Glutamatergic neuron (in vitro differentiated cells): ENCODE measurements at places on chromosomes 1 and 21.

GRCh38 chr1:178609015-178609414 is 96.1 kb downstream of the TEX35 start:
- DNase-seq = no peak

- no peak for DNase-seq
Observed at GRCh38 chr1:159144571-159144970, 26.8 kb upstream of the CADM3 start.

GRCh38 chr1:9331558-9332346 is 39.1 kb downstream of the SPSB1 start:
- no peak for DNase-seq

DNA sequence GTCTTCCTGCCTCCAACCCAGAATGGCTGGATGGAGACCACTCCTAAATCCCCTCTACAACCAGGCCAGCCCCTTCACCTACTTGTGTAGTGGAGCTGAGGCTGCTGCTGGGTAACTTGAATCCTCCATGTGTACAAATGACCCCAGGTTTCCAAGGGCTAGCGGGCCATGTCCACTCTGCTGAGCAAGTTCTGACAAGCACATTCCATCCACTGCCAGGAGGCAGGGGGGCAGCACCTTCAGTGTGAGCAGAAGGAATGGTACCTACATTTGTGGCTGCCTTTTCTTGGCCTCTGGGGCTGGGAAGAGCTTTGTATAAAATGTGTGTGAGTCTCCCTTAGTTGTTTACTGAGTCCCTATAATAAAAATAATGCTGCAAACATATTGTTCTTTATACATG is 14.5 kb downstream of the KIAA0040 start:
- DNase-seq = no peak

DNA sequence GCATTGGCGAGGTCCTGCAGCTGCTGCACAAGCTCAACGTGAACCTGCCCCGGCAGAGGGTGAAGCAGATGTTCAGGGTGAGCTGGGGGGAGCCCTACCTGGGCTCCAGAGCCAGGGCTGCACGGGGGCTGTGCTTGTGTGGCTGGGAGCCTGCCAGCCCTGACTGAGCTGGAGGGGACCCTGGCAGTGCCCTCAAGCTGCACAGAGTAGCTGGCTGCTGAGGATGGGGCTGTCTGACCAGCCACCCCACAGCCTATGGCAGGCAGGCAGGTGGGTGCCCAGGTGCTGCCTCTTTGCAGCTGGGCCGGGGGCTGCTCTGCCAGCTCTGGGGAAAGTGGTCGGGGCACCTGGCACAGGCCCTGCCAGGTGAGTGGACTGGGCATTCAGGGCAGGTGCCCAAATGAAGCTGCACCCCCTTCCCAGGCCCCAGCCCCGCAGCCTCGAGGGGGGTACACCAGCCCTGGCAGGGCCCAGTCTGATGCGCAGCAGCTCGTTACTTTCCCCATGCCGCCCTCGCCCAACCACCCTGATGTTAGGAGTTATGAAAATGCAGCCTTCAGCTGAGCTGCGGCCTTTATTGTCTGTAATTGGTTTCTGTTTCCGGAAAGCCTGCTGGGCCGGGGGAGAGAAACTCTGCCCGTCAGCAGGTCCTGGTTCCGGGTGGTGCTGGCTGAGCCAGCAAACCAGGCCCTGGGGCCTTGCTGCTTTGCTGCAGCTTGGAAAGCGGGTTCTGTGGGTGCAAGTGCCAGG is 4.3 kb downstream of the PLCH2 start:
- DNase-seq = no peak

- DNase-seq = no peak
Observed at GRCh38 chr1:234913771-234914170, 214.9 kb downstream of the TOMM20 start.

- no peak for DNase-seq
Observed at GRCh38 chr1:174160603-174161002, 1.3 kb downstream of the RABGAP1L start.

DNA sequence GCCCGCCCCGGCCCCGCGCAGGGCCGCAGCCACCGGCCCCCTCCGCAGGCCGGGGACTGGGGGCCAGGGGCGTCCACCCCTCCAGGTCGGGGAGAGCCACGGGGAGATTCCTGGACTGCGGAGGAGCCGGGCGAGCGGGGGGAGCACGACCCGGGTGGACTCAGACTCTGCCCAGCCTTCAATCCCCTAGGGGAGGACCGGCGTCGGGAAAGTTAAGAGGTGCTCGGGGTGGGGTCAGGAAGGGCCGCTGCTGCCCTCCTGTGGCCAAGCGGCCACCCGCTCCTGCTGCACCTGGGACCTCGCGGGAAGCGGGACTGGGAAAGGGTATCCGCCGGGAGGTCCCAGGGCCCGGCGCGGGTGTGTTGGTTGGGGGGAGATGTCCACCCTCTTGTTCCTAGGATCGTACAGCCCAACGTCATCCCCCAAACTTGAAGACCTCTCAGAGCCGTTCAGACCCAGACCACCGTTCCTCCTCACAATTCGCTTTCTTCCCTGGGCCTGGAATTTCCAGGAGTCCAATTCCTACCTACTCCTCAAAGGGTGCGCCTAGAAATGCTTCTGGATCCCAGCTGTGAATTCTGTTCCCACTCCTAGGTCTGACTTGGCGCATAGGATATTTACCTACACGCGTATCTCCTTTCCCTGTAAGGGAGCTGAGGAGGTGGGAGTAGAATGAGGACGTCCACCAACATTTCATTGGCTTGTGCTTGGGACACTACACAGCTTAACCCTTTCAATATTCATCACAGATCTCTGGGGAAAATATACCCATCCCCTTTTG is 484 bp upstream of the RHOC start:
- DNase-seq = peak; percentile 91

GRCh38 chr21:37159949-37160348 is 86.9 kb downstream of the TTC3 start:
- DNase-seq = no peak

DNA sequence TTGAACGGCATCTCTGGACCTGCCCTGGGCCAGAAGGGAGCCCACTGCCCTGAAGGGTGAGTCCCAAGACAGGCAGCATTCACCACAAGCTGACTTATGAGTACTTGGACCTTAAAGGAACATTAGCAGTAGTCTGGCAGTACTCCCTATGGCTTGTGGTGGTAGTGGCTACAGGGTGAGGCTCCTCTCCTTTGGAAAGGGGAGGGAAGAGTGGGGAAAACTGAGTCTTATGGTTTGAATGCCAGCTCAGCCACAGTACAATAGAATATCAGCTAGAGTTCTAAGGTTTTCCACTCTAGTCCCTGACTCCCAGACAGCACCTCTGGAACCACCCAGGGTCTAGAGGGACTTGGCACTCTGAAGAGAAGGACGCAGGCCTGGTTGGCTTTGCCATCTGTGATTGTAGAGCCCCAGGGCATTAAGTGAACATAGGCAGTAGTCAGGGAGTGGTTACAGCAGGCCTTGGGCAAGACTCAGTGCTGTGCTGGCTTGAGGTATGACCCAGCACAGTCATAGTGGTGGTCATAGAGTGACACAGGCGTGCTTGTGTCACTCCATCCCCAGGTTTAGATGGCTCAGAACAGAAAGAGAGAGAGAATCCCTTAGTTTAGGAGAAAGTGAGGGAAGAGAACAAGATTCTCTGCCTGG is 31.0 kb downstream of the CD53 start:
- DNase-seq = no peak

DNA sequence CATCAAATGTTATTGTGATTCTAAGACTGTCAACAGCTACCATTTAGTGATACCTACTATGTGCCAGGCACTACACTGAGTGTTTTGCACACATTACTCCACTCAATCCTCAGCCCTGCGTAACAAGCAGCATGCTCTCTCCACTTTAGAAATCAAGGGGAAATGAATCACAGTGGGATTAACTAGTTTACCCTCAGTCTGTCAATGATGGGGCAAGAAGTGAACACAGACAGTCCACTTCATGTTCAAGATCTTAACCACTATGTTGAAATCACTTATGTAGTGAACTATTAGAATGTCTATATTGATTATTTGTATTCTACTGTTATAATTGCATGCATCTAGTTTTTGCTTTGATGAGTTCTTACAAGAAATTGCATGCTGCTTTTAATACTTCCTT is 165.3 kb downstream of the LTN1 start:
- no peak for DNase-seq

GRCh38 chr1:232130815-232131480 is 499.0 kb downstream of the SIPA1L2 start:
- no peak for DNase-seq

DNA sequence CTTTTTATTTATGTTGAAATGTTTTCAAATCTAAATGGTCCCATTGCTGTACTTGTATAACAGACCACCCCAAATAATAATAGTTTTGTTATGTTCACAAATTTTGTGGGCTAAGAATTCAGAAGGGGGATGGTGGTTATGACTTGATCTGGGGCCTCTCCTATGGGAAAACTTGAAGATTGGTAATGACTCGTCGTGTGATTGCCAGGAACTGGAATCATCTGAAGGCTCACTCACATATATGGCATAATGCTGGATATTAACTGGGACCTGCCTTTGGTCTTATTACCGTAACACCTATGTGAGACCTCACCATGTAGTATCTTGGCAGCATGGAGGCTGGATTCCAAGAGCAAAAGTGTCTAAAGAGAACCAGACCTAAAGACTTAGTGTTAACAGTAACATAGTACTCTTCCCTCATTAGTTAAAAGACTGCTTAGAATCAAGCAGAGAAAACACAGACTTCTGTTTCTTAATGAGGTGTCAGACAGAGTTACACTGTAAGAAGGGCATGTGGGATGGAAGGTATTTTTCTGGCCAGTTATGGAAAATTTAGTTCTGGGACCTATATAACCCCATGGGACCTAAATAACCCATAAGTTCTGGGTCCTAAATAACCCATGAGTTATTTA is 11.9 kb downstream of the LYPLAL1 start:
- no peak for DNase-seq

DNA sequence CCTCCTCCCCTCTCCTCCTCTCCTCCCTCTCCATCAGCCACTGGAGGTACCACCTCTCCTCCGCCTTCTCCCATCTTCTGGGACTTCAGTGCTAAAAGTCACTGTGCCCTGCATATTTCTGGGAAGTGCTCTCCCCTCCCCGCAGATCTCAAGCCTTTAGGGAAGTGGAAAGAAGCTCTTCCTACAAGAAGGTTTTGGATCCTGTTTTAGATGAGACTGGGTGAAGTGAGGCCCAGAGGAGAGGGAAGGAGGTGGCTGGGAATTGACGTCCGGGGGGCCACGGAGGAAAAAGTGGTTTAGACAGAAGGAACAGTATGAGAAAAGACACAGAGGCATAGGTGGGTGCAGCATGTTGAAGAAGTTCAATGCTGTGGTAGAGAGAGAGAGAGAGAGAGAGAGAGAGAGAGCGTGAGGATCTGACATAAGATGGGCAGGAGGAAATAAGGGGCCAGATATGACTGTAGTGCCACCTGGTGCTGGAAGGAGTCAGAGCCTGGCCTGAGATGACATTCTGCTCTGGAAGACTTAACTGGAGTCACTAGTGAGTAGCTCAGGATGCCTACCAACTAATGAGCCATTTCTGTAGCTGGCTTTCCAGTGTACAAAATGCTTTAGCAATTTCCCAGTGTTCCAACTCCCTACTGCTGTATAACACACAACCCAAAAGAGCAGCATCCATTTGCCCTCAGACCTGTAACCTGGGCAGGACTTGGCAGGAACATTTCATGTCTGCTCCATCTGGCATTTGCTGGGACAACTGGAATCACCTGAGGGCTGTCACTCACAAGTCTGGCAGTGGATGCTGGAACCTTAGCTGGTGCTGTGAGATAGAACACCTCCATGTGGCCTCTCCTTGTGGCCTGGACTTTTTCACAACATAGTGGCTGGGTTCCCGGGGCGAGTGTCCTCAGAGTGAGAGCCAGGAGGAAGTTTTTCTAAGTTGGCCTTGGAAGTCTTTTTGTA is 16.6 kb upstream of the ZSCAN20 start:
- DNase-seq = peak; percentile 59

- no peak for DNase-seq
Observed at GRCh38 chr1:158396646-158397045, 2.6 kb downstream of the OR10T2 start.

GRCh38 chr1:39609618-39610331 is 29.7 kb downstream of the HEYL start:
- DNase-seq = peak; percentile 80

- no peak for DNase-seq
Observed at GRCh38 chr1:91651243-91651642, 150.6 kb downstream of the CDC7 start.

- DNase-seq = no peak
Observed at GRCh38 chr1:157202331-157202730, 64.1 kb upstream of the ETV3 start.

DNA sequence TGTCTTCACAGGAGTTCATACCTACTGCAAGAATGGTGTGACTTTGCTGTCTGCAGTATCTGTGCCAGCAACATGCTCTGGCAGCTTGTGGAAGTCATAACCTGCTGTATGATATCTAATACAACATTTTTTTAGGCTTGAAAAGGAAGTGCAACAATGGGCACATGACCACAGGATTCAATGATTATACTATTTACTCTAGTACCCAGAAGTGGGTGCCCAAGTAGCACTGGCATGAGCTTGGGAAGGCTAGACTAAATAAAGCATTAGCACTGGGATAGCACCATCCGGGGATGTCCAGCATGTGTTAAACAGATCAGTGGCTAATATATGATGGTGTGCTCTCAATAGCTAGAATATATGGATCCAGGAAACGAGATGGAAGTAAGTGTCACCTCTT is 98.6 kb upstream of the PDE4B start:
- no peak for DNase-seq

DNA sequence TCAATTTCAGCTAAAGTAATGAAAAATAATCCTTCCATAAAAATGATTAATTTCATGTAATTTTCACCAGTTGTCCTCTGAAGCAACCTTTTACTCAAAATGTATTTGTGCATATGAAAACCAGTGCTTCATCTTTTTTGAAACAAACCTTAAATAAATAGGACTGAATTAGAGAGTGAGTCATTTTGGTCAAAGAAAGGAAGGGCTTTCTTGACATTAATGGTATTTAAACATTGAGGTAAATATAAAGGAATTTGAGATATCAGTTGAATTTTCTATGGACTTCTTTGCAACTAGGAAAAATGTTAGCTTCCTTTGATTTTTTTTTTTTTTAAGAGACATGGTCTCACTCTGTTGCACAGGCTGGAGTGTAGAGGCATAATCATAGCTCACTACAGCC is 38.7 kb downstream of the SNX7 start:
- no peak for DNase-seq

- DNase-seq = no peak
Observed at GRCh38 chr1:100585786-100586185, 47.8 kb downstream of the GPR88 start.

GRCh38 chr1:15543589-15544568 is 17.2 kb downstream of the DNAJC16 start:
- DNase-seq = no peak

GRCh38 chr1:161805399-161806197 is 39.5 kb downstream of the ATF6 start:
- DNase-seq = no peak

GRCh38 chr21:37627561-37627960 is 261.0 kb downstream of the DYRK1A start:
- DNase-seq = no peak

GRCh38 chr21:17921579-17922530 is 102.7 kb upstream of the C21orf91 start:
- no peak for DNase-seq

DNA sequence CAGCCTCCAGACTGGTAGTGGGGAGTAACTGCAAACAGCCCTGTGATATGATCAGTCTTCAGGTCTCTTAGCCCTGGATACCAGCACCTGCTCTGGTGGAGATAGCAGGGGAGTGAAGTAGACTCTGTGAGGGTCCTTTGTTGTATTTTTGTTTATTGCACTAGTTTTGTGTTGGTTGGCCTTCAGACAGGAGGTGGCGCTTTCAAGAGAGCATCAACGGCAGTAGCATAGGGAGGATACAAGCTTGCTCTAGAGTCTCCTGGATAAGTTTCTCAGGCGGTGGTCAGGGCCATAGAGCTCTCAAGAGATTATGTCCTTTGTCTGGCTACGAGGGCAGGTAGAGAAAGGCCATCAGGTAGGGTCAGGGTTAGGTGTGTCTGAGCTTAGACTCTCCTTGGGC is 116.4 kb downstream of the USH2A start:
- DNase-seq = no peak
